ENCODE measurements at places on chromosomes 1 and 21. TPM values are rescaled to one million over a fixed set of nuclear protein-coding genes. Genes with fewer than 3 reads are reported as not detected.

Gene OR2T29
- not detected for polyA plus RNA-seq

Gene AZIN2
- 5.9 TPM for polyA plus RNA-seq

Gene MRPL37
- polyA plus RNA-seq = 81.9 TPM

- DNase-seq = no peak
Measured at GRCh38 chr1:230705289-230706019, 8.5 kb downstream of the AGT start.

DNA sequence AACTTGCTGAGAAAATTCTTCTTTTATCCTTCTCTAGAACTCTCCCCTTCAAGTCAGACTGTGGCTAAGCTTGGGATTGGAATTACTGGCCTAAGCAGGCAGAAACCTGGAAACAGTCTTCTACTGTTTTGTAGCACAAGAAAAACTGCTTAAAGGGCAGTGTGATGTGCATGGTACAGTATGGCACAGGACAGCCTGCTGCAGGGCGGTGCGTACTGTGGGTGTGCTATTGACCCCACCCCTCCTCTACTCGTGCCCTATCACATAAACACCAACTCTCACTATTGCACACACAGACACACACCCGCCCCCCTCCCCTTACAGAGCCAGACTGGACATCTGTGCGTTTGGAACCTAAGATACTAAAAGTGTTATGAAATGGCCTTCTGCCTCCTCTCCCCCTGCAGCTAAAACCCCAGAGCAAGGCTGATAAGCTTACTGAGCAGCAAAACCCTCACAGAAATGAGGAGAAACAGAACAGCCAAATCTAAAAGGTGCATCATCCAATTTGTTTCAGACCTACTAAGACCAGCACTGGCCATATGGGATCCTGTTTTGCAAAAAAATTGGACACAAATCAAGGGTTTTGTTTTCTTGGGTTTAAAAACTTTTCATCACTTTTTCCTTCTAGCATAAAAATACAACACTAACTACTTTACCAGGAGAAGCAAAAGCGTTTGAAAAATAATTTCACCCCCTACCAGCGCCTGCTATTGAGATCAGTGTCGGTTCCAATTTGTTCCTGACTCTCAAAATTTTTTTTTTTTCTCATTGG, 355.8 kb upstream of the LYPLAL1 start:
- no peak for DNase-seq

- no peak for DNase-seq
Measured at GRCh38 chr1:3022511-3022973, 1.3 kb downstream of the ACTRT2 start.

DNA sequence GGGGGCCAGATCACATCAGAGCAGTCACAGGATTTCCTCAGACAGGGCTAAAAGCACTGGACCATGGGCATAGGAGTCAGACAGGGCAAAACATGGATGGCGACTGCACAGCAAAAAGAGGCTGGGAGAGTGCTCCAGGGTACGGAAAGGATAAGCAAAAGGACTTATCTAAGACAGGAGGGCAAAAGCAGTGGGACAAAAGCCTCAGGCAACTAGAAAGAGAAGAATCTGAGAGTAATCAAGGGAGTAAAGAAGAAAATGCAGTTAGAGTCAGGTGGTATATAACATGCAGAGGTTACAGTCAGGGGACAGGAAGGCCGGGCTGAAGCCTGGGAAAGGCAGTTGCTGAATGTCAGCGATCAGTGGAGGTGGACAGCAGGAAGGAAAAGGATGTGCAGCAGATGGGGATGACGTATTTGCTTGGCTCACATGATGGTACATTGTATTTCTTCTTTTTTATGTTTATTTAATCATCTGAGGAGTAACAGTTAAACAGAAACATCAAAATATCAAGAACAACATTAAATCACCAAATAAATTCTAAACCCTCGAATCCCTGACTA, 63.1 kb upstream of the CNN3 start:
- DNase-seq = no peak

GRCh38 chr1:69967245-69967766, 238.1 kb downstream of the LRRC40 start:
- no peak for DNase-seq

DNA sequence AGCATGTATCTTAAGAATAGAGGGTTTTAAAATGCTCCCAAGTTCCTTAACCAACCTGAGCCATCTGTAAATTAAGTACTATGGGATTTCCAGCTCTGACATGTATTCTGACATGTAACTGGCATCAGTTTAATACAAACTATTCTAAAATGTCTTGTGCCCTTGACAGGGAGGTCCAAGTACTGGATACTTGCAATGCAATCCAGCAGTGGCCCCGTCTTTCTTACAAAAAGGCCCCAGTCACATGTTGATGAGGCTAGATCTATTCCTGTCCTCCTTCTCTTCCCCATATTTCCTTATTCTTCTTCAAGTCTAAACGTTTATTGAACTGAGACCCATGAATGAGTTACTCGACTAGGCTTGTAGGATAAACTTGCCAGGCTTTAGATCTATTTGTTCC, 46.4 kb downstream of the MRPL39 start:
- no peak for DNase-seq

DNA sequence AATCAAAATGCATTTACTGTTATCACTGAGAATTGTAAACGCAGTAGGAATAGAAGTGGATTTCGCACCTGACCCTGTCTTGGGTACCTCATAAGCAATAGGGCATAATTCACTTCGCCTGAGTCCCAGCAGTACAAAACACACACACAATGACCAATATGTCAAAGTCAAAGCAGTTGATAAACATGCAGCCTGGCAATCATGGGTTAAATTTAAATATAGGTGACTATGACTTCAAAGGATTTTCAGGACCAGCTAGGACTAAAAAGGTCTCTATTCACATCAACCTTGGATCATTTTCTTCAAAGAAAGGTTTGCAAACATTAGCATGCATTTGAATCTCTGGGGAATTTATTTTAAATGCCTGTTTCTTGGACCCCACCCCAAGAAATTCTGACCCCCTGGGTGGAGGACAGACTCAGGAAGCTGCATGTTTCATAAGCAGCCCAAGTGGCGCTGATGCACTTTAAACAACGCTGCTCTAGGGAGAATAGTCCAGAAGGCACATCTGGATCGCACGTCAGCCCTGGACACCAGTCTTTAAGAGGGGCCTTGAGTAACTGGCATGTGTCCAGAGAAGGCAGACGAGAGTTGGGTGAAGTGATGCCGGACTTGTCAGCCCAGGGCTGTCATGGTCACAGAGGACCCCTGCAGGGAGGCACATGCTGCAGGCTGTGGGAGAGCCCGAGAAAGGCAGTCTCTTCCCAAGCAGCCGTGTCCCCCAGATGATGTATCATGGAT, 55.7 kb upstream of the EFHD2 start:
- DNase-seq = no peak

DNA sequence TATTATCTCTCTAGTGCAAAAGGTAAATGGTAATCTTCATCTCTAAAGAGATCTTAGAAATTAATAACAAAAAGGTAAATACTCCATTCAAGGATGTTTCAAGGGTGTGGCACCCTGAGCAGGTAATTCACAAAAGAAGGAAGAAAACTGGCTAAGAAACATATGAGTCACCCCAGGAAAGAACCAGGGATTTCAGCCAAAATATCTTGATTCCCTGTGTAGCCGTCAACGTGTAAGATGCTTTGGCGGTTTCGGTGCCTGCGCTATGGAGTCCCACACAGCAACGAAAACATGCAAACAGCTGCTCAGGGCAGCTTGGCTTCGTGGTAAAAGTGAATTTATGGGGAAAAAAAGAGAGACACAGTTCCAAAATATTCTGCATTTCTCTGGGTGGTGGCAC, 3.7 kb downstream of the ITGB2 start:
- DNase-seq = no peak
